Right atrium auricular region (tissue), 2 donors: ENCODE measurements at places on chromosomes 6 and 20.

DNA sequence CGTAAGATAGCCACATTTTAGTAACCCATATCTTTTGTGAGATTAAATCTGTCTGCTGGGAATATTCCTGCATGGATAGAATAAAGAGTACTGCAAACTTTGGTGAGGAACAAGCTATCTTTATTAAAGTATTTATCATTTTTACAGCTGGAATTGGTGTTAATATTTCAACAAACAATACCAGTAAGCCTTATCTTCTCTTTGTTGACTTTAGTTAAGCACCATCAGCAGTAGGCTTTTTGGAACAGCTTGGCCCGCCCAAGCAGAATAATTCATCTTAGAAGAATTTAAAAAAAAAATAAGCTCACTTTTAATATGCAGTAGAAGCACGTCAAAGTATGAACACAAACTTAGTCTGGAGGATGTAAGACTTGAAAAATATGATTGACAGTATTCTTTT is 917.8 kb upstream of the ADGRB3 start:
- no peak overlapping the region for H3K4me3 ChIP-seq
- H3K36me3 ChIP-seq = no peaks in the 10 kb centered on the region
- H3K4me1 ChIP-seq = no peaks in the 10 kb centered on the region
- no peaks in the 10 kb centered on the region for H3K27me3 ChIP-seq
- DNase-seq = no peak
- no peak overlapping the region for H3K27ac ChIP-seq

DNA sequence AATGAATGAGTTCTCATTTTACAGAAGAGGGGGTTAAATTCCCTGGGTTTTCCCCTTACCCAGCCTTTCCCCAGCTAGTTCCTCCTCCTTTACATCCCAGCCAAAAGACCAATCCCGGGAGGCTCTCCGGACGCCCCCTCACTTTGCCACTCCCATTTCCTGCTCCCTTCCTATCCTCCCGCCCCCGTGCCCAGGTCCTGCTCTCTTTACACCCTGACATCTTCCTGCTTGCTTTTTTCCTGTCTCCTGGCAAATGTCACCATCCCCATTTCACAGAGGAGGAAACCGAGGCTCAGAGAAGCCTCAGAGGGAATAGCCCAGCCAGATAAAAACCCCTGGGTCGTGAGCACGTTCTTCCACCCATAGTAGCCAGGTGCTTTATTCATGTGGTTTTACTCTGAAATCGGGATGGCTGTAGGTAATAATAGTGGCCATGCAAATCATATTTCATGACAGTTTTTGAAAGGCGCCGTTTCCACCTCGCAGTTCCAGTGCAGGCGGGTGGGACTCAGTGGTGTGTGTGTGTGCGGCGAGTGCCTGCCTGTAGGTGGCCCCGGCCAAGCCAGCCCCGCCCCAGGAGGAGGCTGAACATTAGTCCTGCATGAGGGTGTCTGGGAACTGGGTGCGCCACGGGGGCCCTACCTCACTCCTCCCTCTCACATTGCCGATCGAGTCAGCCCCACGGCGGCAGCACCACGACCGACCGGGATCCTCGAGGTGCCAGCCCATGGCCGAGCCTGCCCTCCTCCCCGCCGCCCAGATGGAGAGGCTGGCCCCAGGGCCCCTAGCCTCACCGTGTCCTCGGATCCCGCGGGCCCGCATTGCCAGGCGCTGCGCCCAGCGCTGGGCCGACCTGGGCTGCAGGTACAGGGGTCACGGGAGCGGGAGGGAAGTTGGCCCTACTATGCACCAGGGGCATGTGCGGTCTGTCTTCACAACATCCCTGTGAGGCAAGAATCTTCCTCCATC is at the start of gene ARHGAP40:
ARHGAP40 (plus strand) TSS at position 594 of the 969 bp plus-strand sequence.
- no peaks in the 10 kb centered on the region for H3K36me3 ChIP-seq
- H3K27me3 ChIP-seq = peaks cover 5% of the 10 kb centered on the region
- no peak for DNase-seq
- H3K4me1 ChIP-seq = no peaks in the 10 kb centered on the region

DNA sequence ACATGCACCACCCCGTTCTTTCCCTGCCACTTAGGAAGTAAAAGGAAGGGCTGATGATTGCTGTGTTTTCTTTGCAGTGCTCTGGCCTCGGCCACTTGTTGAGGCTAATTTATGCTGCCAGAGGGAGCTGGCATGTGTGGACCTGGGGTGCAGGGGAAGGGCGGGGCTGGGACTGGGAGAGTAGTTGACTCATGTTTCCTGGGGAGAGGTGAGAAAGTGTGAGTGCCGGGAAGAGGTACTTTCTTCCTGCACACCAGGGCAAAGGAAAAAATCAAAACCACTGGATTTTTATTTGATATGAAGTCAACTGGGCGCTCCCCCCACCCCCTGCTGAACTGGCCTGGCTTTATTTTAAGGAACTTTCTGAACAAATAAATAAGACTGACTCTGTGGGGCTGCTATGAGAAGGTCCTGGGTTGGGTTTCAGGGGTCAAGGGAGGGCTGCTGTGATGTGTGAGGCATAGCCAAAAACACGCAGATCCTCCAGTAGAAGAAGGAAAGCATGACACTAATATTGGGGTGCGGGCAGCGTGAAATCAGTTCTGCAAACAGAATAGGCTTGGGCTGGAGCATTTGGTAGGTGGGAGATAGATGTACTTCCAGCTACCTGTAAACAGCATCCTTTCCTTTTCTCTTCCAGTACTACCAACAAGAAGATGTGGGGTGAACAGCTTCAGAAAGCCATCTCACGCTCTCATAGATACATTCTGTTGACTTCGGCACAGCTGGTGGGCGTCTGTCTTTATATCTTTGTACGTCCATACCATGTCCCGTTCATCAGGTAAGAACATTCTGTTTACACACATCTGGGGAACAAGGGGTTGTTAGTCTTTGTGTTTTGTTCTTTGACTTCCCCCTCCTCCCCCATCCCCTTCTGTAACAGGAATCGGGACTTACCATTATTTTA is 87.5 kb downstream of the SYNJ2 start:
- peak overlapping the region; percentile 33 for H3K27ac ChIP-seq
- no peaks in the 10 kb centered on the region for H3K27me3 ChIP-seq
- no peak overlapping the region for H3K4me3 ChIP-seq
- H3K36me3 ChIP-seq = peaks cover 59% of the 10 kb centered on the region
- peaks cover 14% of the 10 kb centered on the region for H3K4me1 ChIP-seq
- DNase-seq = no peak

DNA sequence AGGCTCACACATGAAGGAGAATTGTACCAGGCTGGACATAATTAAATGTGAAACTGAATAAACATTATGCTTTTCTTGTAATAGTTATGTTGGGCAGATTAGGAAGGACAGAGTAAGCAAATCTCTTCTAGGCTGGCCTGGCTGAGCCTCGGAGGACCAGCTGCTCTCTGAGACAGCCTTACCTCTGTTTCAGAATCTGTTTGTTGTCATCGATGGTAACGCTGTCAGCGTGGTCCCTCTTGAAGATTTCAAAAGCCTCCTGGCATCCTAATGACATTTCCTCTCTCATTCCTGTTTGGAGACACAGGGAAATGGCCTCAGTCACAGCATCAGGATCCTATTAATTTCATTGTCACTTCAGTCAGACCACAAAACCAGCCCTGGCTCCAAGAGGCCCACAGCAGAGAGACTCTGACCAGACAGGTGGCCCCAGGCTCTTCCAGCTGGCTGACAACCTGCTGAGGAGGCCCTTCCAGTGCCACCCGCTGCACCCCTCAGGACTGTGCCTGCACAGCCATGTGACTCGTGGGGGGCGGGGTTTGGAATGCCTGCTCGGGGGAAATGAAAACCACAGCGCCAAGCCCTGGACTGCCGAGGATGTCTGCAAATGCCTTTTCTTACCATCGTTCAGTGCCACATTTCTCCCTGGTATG is 108.5 kb upstream of the KCNK16 start:
- H3K4me3 ChIP-seq = no peak overlapping the region
- H3K27ac ChIP-seq = no peak overlapping the region
- no peak for DNase-seq
- no peaks in the 10 kb centered on the region for H3K36me3 ChIP-seq
- peaks cover 7% of the 10 kb centered on the region for H3K4me1 ChIP-seq

DNA sequence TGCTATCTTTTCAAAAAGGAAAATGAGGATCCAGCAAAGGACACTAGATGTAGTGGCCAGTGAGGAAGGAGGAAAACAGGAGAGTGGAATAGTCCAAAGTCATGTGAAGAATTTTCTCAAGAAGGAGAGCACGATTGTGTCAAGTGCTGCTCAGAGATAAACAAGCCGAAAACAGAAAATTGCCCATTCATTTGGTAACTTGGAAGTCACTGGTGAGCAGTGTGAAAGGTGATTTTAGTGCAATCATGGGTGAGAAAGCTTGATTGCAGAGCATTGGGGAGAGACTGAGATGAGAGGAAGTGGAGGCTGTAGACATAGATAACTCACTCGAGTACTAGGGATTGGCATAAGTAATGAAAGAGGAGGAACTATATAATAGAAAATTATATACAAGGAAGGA is 26.0 kb upstream of the PRDM1 start:
- no peaks in the 10 kb centered on the region for H3K4me1 ChIP-seq
- H3K36me3 ChIP-seq = no peaks in the 10 kb centered on the region
- no peak for DNase-seq
- H3K27ac ChIP-seq = no peak overlapping the region
- H3K27me3 ChIP-seq = no peaks in the 10 kb centered on the region

GRCh38 chr6:6806844-6807518 is 218.5 kb downstream of the LY86 start:
- no peaks in the 10 kb centered on the region for H3K4me1 ChIP-seq
- no peaks in the 10 kb centered on the region for H3K27me3 ChIP-seq
- H3K36me3 ChIP-seq = no peaks in the 10 kb centered on the region
- peak overlapping the region; percentile 67 for H3K27ac ChIP-seq

- peak within 1 kb of the TSS; percentile 86 for H3K4me3 ChIP-seq
- H3K4me1 ChIP-seq = peaks cover 34% of the 10 kb centered on the region
- H3K36me3 ChIP-seq = no peaks in the 10 kb centered on the region
These were observed at the start of gene BCAS4 for GRCh38 chr20:50794846-50795634. BCAS4 (plus strand) TSS chr20:50795061; CDS start chr20:50795084, 23 bp downstream.

DNA sequence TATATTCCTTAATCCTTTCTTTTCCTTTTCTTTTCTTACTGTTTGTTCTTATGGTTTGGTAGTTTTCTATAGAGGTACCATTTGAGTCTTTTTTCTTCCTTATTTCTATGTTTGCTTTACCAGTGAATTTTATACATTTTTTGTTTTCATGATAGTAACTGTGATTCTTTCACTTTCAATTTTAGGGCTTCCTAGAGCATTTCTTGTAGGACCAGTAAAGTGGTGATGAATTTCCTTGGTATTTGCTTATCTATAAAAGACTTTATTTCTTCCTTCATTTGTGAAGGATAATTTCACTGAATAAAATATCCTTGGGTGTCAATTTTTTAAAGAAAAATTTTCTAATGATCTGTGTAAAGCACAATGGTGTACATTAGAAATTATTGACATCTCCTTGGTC is 637.4 kb downstream of the CD109 start:
- H3K4me1 ChIP-seq = no peaks in the 10 kb centered on the region
- H3K27ac ChIP-seq = no peak overlapping the region
- no peaks in the 10 kb centered on the region for H3K27me3 ChIP-seq
- H3K4me3 ChIP-seq = no peak overlapping the region
- no peak for DNase-seq

DNA sequence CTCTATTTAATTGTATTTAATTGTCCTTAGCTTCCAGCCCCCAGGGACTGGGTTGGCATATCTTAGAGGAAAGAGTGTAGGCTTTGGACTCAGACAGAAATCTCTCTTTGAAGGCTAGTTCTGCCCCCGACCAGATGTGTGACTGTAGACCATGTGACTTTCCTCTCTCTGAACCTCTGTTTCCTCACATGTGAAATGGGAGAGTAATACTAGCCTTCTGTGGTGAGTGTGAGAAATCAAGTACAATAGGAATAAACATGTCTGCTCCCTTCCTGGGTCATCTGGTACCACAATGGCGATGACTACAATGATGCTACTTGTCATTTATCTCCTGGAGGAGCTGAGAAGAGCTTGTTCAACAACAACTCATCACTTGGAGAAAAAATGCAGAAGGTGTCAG is 179.9 kb downstream of the LRFN2 start:
- no peaks in the 10 kb centered on the region for H3K27me3 ChIP-seq
- H3K27ac ChIP-seq = no peak overlapping the region
- no peaks in the 10 kb centered on the region for H3K36me3 ChIP-seq
- DNase-seq = no peak
- no peak overlapping the region for H3K4me3 ChIP-seq

DNA sequence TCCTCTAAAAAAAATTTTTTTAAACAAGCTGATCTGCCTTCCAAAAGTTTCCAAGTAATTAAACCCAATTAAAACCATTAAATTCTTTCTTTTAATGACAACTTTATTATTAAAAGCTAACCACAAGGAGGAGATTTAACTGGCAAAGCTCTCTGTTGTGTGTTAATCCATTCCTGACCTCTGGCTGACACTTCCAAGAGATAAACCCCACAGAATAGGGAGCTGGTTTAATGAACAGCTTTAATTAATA is 230.8 kb downstream of the EYA2 start:
- no peaks in the 10 kb centered on the region for H3K4me1 ChIP-seq
- no peaks in the 10 kb centered on the region for H3K36me3 ChIP-seq
- no peak for DNase-seq

DNA sequence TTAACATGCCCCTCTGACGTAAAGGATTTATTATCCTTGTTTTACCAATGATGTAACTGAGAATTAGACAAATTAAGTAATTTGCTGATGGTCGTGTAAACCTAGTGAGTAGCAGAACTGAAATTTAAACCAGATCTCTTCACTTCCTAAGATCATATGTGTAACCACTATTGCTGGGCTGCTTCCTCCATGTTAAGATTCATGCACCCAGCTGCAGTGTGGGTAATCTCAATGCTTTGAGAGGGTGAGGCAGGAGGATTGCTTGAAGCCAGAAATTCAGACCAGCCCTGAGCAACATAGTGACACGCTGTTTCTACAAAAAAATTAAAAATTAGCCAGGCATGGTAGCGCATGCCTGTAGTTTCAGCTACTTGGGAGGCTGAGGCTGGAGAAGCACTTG is 97.9 kb downstream of the L3MBTL3 start:
- H3K27me3 ChIP-seq = no peaks in the 10 kb centered on the region
- DNase-seq = no peak
- H3K4me3 ChIP-seq = no peak overlapping the region
- no peak overlapping the region for H3K27ac ChIP-seq
